ENCODE measurements at places on chromosomes 4 and X. TPM values are rescaled to one million over a fixed set of nuclear protein-coding genes. Genes with fewer than 3 reads are reported as not detected.

- DNase-seq, result no peak
Measured at GRCh38 chr4:123833171-123833643, 436.6 kb downstream of the SPRY1 start.

DNA sequence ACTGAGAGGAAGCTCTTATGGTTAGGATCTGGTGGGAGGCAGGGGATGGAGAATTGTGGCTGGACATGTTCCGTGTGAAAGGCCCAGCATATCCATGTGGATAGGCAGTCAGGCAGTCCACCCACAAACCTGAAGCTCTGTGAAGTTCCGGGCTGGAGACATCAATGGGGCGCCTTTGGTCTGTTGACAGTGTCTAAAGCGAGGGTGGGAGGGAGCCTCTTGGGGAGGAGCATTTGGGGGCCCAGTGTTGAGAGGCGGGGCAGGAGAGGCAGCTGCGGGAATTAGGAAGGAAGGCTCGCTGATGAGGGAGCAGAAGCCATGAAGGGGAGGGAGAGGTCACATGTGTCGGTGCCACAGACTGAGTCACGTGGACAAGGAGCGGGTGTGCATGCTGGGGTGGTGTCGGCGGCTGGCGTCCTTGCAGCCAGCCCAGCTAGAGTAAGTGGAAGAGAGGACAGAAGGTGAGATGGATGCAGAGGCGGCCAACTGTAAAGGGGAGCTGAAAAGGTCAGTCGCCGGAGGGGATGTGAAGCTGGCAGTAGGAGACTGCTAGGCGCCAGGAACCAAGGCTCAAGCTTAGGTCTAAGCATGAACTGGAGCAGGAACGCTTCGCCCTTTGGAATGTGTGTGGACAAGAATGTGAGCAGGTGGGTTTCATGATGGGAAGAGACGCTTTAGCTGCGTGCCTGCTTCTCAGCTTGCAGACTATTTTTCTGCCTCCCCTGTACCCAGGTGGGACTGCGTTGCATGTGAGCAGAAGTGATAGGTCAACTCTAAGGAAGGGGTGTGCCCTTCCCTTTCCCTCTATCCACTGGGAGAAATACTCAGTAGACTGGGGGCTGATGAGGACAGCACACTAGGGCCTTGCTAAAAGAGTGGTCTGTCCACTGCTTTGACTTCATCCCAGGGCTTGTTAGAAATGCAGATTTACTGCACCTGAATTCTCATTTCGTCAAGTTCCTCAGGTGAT lies 44.0 kb upstream of the TLR2 start:
- DNase-seq, result no peak

The NXF3 gene
- 0.94 TPM for total RNA-seq

- DNase-seq, result no peak
Measured at GRCh38 chr4:21327976-21328700, 620.4 kb downstream of the KCNIP4 start.

DNA sequence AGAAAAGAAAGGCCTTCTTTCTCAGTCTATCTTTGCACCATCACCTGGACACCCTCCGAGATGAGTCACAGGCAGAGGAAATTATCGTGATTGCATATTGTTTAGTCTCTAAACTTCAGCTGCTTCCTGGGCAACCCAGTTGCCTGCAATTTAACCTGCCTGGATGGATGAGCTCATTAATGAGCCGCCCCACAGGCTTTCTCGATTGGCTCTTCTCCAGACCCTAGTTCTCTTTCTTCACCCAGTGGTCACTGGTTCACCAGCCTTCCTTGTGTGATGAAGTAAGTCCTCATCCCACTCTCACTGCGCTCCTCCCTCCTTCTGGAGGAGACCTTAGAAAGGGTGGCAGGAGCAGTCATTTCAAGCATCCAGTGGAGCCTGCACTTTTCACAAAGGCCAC lies 94.4 kb downstream of the SOWAHB start:
- DNase-seq, result no peak

DNA sequence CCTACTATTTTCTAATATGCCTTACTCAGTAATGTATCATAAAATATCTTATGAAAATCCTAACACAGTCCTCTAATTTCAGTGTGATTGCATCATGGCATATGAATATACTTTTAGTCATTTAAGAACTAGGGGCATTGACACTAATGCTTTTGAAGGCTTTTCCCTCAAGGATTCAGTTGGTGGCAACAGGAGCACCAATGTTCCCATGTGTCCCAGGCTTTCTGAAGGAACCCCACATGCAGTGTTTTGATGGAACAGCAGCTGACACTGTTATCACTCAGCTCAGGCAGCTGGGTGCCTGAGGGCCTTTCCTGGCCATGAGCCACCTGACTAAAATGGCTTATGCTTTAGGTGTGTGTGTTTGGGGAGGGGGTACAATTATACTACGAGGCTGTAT lies 348.3 kb downstream of the ARHGAP24 start:
- no peak for DNase-seq

- DNase-seq, result no peak
Measured at GRCh38 chr4:125538670-125539069, 223.9 kb downstream of the FAT4 start.

- DNase-seq, result no peak
Measured at GRCh38 chr4:27881705-27882104, 1021.1 kb downstream of the STIM2 start.

- no peak for DNase-seq
Measured at GRCh38 chr4:146114066-146114465, 61.5 kb upstream of the LSM6 start.

The GSX2 gene
- total RNA-seq, result 0.58 TPM

The IQCM gene
- not detected for total RNA-seq

DNA sequence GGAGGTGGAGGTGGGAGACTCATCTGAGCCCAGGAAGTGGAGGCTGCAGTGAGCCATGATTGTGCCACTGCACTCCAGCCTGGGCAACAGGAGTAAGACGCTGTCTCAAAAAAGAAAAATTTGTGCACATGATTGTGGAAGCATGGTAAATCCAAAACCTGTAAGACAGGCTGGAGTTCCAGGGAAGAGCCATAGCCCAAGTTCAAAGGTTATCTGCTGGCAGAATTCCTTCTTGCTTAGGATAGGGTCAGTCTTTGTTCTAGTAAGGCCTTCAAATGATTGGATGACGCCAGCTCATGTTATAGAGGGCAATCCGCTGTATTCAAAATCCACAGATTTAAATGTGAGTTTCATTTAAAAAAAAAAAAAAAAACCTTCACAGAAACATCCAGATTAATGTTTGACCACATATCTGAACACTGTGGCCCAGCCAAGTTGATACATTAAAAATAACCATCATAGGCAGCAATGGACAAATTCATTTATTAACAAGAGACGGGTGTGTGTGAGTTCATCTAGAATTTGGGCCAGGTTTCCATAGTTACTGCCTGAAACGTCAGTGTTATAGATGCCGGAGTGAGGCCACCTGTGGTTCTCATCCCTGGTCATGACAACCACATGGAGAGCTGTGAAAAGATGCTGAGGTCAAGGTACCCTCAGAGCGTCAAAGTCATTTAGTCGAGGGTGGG lies 35.2 kb upstream of the SLC2A9 start:
- DNase-seq, result no peak

- DNase-seq, result no peak
Measured at GRCh38 chr4:33160126-33160525, 2440.0 kb downstream of the PCDH7 start.

All from sciatic nerve (tissue), 2 donors.